ENCODE measurements at places on chromosomes 5 and 9.

- no peak for DNase-seq
These were observed 36.1 kb downstream of the LHFPL2 start for GRCh38 chr5:78612227-78613150.

- DNase-seq: no peak
These were observed 611 bp downstream of the CIZ1 start for GRCh38 chr9:128190516-128191405.

DNA sequence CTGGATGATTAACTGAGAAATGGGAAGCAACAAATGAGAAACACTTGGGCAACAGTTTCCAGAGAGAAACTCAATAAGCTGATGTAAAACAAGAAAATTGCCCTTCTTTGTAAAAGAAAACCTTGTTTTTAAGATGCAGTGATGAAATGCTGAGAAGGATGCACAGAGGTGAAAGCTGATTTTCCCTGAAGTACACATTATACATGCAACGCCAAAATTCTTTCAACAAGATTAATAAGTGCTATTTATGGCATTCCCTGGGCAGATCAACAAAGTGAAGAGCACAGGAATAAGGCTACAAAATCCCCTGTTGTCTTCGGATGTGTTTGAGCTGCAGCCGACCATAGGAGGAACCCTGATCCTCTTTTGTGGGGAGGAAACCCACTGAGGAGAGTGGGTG is 208.0 kb upstream of the ANKH start:
- no peak for DNase-seq

- DNase-seq: no peak
These were observed 33.6 kb upstream of the SHC3 start for GRCh38 chr9:89212171-89212570.

DNA sequence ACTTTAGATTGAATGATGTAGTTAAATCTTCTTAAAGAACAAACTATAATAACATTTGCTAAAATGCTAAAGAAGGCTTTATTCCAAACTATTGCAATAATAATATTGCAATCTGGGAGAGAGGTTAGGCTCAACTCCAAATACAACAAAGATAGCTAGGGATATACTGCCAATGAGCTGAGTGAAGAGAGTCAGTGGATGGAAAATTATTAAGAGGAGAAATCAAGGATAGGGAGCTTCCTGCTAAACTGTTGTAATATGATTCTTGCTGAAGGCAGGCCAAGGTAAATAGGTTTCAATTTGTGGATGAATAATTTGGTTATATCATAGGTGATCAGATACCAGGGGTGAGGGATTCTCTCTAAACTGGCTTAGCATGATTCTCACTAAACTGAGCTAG is 1651.5 kb downstream of the EFNA5 start:
- no peak for DNase-seq

DNA sequence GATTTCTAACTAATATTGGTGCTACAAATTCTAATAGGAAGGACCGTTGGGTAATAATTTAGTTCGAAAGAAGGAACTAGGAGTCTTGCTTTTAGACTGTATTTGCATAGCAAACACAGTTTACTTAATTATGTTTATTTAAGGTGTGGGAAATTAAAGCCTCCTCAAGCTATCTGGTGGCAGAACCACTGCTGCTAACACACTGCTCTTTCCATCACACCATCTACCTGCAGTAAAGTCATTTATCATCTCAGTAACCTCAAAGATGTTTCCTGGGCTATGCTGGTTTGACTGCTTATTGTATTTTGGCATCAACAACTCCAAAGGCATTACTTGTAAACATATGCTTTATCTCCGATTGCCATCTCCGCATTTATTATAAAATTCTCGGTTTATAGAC is 114.3 kb downstream of the DEPDC1B start:
- no peak for DNase-seq

DNA sequence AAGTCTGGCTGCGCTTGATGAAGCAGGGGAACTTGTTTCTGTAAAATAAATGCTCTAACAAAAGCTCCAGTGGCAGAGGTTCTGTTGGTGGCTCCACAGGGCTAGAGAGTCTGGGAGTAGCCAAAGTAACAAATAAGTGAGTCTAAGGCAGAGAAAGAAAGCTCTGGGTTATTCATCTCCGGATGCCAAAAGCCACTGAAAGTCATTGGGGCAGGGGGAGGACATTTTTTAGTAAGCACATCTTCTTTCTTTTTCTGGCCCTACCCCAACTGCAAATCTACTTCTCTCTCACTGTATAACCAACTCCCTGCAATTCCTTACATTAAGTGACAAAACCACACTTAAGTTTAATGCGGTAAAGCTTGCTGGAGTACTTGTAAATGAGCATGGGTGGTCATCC is 141.6 kb downstream of the INSYN2B start:
- DNase-seq: no peak

- no peak for DNase-seq
These were observed 46.1 kb downstream of the ASTN2 start for GRCh38 chr9:117368684-117369230.

GRCh38 chr5:132371603-132371994 is 2.1 kb downstream of the SLC22A5 start:
- DNase-seq: no peak

- DNase-seq: no peak
These were observed 101.7 kb downstream of the LMNB1 start for GRCh38 chr5:126878634-126879033.

GRCh38 chr9:89291741-89292140 is 19.3 kb upstream of the CKS2 start:
- DNase-seq: no peak

DNA sequence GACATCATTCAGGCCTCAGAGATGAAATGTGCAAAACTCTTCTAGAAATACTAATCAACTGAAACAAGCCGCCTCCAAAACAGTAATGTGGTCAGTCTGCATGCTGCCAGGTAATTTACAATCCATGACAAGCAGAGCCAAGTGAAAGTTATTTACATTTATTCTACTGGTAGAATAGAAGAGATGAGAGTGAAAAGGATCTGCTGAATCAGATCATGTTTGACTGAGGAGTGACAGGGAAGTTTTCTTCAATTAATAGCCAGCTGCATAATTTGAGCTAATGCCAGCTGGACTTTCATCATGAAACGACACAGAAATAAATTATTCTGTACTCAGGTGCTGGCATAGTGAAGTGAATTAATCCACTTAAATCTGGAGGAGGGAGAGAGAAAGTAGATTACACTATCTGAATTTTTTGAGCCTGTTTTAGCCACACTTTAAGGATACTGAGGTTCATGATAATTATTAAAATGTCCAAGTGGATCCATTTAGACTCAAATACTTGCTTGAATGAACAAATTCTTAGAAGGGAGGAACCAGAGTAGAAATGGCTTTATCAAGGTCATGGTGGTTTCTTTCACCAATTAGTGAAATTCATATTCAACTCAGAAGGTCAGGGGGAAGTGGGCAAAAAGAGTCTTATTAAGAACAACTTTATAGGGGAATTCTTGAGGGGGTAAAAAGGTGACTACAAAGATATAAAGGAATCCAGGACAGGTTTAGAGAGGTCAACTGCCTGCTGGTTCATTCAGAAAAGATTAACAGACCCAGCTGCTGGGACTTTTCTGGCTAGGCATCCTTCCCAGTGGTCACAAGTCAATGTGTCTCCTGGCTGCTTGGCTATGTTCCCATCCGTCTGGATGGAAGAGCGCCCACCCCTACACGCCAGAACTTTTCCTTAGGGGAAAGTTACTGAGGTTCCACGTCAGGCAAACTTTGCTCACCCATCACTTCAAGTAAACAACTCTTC is 350.4 kb downstream of the PDE4D start:
- no peak for DNase-seq

- no peak for DNase-seq
These were observed 3.4 kb upstream of the GCNT4 start for GRCh38 chr5:75055727-75056144.

GRCh38 chr5:163915481-163915961 is 410.1 kb downstream of the MAT2B start:
- no peak for DNase-seq

DNA sequence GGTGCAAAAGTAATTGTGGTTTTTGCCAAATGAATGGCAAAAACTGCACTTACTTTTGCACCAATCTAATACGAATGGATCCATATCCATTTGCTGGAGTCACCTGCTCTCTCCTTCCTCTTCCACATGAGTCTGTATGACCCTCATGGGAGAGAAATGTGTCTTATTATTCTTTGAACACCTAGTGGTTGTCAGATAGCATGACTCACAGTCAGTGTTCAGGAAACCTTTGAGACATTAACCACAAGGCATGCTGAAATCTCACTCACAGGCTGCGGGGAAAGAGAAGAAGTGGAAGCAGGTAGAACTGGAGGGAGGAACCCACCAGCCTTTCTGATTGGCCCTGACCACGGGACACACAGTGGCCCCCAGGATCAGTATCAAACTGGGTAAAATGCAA is 222.8 kb upstream of the KLF4 start:
- DNase-seq: no peak

DNA sequence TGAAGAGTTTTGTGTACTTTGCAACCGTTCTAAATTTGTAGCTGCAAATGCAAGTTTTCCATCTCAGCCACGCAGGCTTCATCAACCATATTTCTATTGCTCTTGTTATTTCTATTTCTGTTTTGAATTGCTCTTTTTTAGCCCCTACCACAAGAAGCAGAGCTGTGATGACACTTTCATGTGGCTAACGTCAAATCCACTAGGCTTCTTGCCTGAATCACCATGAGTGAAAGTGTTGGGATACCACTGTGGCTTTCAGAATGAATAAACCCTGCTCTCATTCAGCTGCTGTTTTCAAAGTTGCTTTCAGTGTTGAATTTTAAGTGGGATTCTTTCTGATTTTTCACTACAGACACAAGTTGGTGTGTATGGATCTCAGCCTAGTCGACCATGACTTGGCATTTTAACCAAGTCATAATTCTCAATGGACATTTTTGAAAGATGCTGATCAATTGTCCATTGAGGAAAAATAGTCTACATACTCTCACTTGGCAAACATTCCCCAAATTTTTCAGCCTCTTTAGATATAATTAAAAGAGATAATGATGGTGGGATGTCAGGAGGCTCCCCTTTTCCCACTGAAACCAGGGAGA is 41.0 kb upstream of the MTAP start:
- DNase-seq: no peak

GRCh38 chr9:5453004-5453403 is 2.7 kb downstream of the CD274 start:
- DNase-seq: no peak

DNA sequence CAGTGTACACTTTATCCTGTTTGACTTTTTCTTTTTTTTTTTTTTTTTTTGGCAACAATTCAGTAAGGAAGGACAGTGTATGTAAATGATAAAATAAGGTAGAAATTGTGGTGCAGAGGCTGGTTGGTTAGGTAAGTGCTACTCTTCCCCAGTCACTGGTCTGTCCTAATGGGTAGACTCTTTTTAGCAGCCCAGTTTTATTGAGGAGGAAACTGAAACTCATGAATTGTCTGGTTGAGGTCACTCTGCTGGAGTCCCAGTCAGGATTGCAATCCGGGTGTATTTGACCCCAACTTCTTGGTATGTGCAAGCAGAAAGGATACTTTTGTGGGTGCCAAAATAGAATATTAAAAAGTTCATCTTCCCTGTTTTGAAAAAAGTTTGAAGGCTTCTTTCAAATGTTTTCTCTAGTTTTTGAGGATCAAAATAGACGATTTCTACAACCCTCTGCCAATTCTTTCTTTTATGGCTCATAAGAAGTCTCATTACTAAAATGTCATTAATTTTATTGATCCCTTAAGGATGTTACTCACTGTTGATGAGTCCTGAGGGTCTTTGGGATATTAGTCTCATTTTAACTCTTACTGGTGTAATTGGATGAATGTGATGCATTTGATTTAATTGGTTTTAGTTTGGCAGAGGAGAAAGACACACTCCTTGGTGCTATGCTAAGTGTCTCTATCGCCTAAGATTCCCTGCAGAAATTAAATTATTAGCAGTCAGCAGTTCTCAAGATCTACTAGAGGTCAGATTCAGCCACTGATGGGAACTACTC is 171.9 kb downstream of the KDM4C start:
- no peak for DNase-seq

- DNase-seq: no peak
These were observed 92.2 kb upstream of the LMX1B start for GRCh38 chr9:126521551-126521950.

- DNase-seq: no peak
These were observed 3.8 kb downstream of the IRX1 start for GRCh38 chr5:3599226-3600105.

- DNase-seq: no peak
These were observed 165.0 kb downstream of the DAB2IP start for GRCh38 chr9:121816449-121816817.

DNA sequence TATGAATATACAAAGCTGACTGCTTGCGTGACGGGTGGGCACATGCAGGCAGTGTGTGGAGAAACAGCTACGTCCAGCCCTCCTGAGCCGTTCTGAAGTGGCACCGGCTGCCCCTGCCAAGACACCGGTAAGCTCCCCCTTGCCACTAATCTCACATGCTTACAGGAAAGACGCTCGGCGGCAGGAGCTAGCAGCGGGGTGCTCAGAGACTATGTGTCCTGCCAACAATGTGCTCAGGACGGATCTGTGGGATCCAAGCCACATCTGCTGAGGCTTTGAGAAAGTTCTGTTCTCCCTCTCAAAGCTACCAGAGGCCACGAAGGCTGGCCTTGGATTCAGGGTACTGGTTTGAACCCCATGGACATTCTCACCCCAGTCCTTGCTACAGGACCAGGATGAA is 157.2 kb upstream of the PHYKPL start:
- DNase-seq: no peak

- no peak for DNase-seq
These were observed 36.8 kb downstream of the ITK start for GRCh38 chr5:157217289-157218024.

- no peak for DNase-seq
These were observed 240.1 kb upstream of the GRAMD2B start for GRCh38 chr5:126182971-126183695.

DNA sequence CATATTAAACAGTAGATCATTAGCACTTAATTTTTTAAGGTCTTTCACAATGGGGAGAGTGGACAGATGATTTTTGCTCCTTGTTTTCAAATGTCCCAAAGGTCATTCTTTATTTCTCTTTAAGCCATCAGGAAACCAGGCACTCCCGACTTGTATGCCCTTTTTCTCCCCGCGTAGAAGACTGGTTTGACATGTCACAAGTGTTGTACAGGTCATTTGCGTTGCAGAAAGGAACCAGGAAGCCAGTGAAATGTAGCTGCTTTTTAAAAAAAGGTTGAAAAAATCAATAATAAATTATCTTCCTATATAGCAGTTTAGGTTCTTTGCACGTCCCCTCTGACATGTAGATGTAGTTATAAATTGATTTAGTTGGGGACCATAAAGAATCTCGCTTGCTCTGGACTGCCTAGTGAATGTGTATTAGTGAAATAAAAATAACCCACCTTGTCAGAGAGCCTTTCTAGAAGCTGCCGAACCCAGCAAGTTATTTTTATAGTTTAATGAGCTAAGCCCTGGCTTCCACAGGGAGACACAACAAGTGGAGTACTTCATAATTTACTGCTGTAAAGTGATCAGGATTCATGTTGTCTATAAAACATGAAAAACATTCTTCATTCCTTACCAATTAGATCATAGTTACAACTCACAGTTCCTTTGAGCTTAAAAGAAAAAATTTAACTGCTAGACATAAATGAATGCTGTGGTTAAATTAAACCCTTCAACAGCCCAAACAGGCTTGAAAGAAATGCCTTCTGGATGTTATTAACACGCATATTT is 404.6 kb downstream of the CSNK1G3 start:
- no peak for DNase-seq

- DNase-seq: no peak
These were observed 8.7 kb downstream of the RANBP6 start for GRCh38 chr9:6006749-6007057.

- no peak for DNase-seq
These were observed 20.6 kb upstream of the CRB2 start for GRCh38 chr9:123335193-123335985.

Data from activated CD8-positive, alpha-beta memory T cell treated with anti-CD3 and anti-CD28 coated beads for 48 hours (primary cell).